ENCODE measurements at places on chromosomes 11 and 22.

DNA sequence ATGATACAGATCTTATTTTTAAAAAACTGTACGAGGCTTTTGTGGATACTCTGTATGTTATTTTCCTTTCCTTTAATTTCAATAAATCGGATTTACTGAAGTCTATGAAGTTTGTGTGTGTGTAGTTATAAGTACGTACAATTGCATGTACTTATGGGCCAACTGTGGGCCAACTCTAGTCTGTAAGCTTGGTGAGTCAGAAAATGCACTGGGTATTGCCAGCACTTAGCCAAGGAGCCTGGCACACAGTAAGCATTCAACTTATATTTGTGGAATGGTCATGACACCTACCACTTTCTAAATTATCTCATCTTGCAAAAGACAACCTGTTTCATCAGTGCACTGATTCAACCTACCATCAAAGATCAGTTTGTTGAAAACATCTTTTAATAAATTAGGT, 32.6 kb downstream of the THAP12 start:
- no peaks in the 10 kb centered on the region for H3K36me3 ChIP-seq
- DNase-seq = no peak
- H3K27ac ChIP-seq = no peak overlapping the region

GRCh38 chr11:132874638-132875037, 657.7 kb downstream of the OPCML start:
- no peaks in the 10 kb centered on the region for H3K36me3 ChIP-seq
- no peaks in the 10 kb centered on the region for H3K4me1 ChIP-seq
- no peak overlapping the region for H3K4me3 ChIP-seq
- H3K27me3 ChIP-seq = no peaks in the 10 kb centered on the region
- H3K27ac ChIP-seq = no peak overlapping the region

DNA sequence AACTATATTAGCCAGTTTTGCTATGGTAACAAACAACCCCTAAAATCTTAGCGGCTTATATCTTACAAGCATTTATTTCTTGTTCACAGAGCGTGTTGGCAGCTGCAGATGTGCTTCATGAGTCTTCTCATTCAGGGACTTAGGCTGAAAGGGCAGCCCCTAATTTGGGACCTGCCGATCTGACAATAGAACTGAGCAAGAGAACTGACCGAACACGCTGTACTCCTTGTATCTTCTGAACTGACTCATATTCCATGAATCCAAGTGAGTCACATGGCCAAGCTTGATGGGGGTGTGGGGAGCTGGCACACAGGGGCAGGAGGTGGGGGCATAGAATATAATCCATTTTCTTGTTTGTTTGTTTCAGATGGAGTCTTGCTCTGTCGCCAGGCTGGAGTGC, 481.7 kb upstream of the CADM1 start:
- H3K36me3 ChIP-seq = no peaks in the 10 kb centered on the region
- no peak overlapping the region for H3K27ac ChIP-seq
- DNase-seq = no peak
- no peaks in the 10 kb centered on the region for H3K4me1 ChIP-seq
- H3K4me3 ChIP-seq = no peak overlapping the region

- no peaks in the 10 kb centered on the region for H3K4me1 ChIP-seq
- DNase-seq = no peak
- H3K27me3 ChIP-seq = no peaks in the 10 kb centered on the region
- H3K4me3 ChIP-seq = no peak overlapping the region
These were observed 96.5 kb downstream of the DLG2 start for GRCh38 chr11:85530634-85531033.

DNA sequence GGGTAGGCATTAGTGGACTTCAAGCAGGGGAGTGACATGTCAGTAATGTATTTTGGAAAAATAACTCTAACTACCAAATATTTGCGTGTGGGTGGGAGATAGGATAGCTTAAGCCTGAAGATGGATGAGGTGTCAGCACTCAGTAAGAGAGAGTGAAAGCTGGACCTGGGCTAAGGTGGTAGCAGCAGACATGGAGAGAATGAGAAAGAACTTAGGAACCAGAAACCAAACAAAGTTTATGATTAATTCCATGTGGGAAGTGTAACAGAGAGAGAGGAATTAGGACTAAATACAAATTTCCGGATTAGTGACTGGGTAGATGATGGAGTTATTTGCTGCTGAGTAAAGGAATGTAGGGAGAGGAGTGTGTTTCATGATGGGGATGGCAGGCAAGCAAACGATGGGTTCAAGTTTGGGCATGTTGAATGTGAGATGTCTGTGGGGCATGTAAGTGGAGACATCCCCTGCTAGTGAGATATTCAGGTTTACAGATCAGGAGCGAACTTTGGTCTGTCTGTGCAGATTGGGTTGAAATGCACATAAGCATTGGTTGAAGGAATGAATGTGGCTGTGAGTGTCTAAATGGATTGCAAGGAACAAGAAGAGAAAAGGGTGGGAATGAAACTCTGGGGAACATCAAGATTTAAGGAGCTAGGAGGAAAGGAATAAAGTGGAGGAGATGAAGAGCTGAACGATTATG, 185.6 kb upstream of the MTMR2 start:
- H3K4me3 ChIP-seq = no peak overlapping the region
- peaks cover 3% of the 10 kb centered on the region for H3K4me1 ChIP-seq
- no peaks in the 10 kb centered on the region for H3K27me3 ChIP-seq

GRCh38 chr11:36617543-36618362, 19.7 kb upstream of the RAG2 start:
- H3K36me3 ChIP-seq = no peaks in the 10 kb centered on the region
- H3K27ac ChIP-seq = no peak overlapping the region
- H3K4me1 ChIP-seq = peaks cover 4% of the 10 kb centered on the region
- no peaks in the 10 kb centered on the region for H3K27me3 ChIP-seq

Measured in kidney (tissue), 22 donors.